ENCODE measurements at places on chromosomes 4 and X.

DNA sequence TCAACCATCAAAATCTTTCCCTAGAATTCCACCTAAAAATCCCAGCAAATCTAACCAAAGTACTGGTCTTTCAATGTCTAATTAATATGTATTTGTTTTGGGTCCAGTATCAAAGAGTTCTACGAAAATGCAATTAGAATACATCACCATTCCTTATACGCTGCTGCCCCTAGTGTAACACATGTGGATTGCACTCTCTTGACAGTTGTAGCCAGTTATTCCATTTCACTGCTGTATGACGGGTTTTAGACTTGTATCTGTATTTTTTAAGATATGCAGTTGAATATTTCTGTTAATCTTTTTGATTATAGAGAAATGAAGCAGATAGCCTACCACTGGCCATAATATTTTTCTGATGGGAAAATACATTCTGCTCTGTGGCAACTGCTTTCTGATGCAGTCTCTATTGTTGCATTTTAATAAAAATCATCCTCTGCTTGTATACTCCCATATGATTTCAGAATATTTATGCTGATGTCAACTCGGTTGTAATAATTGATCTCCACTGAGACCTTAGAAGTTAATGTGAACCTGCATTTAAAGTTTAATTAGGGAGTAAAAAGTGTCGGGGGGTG lies 17.1 kb upstream of the PAGE2B start:
- no peak for DNase-seq

- no peak for DNase-seq
These were observed 154.4 kb downstream of the AMMECR1 start for GRCh38 chrX:110163488-110163887.

DNA sequence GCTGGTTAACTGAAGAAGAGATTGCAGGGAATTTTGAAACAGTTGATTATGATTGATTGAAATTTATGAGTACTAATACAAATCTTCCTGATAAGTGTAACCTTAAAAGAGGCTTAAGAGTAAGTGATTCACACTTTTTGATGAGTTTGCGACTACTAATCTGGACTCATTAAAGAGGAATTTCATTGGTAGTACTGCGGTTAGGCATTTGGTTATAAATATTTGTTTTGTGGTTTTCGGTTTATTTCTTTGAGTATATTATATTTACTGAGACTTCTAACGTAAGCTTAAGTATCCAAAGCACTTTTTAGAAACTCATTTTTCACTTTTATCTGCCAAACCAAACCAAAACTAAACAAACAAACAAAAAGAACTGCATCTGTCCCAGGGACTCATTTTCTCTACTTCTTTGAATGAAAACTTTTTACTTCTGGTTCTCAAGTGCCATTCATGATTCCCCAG lies 20.7 kb downstream of the SLIT2 start:
- no peak for DNase-seq

DNA sequence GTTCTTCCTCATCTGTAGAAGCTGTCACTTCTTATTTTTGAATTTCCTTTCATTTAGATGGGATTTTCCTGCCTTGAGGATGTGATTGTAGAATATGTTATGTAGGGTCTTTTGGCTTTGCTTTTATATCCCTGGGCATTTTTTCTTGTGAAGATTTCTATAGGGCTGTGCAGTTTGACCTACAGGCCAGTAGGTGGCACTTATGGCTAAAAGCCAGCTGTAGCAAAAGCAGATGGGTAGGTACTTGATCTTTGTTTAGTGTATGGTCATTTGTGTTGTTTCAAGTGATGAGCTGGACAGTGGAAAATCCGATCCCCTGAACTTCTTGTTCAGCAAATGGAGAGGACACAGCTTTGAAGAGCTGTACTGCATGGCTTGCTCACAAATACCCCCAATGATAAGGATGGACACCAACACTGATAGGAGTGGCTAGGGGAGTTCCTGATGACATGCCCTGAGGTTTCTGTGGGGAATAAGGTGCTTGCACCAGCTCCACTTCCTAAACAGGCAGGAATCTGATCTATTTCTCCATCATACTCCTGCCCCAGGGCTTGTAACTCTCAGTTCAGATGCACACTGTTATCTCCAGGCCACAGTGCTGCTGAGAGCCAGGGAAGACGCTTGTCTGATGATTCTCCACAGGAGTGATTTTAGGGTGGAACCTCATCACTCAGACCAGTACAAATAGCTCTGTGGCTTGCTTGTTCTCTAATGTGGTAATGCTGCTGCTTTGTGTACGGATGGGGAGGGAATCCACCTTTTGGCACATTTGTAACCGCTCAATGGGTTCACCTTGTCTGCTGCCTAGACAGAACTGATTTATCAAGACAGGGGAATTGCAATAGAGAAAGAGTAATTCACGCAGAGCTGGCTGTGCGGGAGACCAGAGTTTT lies 417.1 kb upstream of the MAGEB16 start:
- no peak for DNase-seq

DNA sequence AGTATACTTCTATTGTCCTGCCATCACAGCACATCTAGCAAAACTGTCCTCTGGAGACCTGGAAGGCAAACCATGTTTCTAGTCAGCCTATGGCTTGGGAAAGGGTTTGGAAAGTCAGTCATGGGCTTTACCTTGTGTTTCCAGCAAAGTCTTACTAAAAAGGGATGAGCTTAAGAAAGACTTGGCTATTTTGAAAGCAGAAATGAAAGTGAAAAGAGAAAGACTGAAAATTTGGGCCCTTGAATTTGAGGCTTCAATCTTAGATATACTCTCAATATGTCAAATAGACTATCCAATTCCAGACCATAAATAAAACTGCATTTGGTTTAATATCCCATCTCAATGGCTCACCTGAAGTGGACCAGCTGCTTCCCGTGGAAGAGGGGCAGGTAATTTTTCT lies 127.9 kb downstream of the ZNF330 start:
- no peak for DNase-seq
